ENCODE measurements at places on chromosomes 13 and 19.
A peak's percentile ranks its signal among the peaks of the same experiment; 100 is the strongest.

DNA sequence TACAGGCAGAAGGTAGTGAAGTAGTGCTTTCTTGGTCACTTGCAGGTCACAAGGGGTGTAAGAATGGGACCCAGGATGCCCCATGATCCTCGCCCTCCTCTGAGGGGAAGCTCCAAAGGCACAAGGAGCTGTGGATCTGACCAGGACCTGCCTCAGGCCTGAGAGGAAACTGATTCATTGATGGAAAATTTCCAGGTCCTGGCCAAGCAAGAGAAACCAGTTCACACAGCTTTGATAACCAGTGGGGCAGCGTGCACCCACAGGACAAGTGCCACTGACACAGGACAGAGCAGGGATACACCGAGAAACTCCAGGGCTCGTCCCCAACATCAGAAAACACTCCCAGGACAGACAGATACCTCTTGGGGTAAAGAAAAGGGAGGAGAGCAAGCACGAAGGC is 177.1 kb downstream of the RBM26 start:
- no peak for DNase-seq

GRCh38 chr13:44400736-44401135 is 27.1 kb downstream of the SERP2 start:
- DNase-seq: no peak

- no peak for DNase-seq
Measured at GRCh38 chr19:13899393-13899792, 6.5 kb downstream of the BRME1 start.

DNA sequence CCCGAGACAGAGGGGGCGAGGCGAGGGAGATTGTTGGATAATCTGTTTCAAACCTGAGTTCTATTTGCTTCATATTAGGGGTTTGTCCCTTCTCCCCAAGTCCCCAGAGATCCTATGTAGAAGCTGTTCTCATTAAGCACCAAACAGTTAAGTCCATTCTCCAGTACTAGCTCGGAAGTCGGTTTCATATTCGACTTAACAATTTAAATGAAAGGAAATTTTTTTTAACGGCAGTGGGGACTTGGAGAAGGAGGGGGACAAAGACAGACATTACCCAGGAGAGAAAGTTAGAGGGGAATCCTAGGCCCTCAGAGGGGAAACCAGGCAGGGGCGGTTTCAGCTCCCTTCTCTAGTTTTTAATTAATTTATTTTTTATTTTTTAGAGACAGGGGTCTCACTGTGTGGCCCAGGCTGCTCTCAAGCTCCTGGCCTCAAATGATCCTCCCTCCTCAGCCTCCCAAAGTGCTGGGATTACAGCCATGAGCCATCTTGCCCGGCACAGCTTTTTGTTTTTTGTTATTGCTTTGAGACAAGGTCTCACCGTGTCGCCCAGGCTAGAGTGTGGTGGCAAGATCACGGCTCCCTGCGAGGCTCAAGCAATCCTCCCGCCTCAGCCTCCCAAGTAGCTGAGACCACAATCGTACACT is 13.7 kb upstream of the TLE2 start:
- no peak for DNase-seq

DNA sequence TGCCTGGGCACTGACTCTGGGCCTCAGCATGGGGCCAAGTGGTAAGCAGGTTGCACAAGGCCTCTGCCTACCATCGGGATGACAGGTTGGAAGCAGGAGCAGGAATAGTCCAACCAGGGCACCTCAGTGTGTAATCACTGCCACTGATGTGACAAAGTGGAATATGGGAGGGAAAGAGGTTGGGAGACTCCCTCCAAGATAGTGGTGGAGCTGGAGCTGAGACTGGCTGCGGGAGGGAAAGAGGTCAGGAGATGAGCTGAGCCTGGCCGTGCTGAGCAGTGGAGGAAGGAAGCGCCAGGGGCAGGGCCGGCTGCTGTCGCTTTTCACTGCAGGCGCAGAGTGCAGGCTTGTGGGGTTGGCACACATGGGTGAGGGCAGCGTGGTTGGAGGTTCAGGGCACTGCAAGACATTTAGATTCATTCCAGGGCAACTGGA is 6.8 kb downstream of the UPF3A start:
- DNase-seq: peak; percentile 44

DNA sequence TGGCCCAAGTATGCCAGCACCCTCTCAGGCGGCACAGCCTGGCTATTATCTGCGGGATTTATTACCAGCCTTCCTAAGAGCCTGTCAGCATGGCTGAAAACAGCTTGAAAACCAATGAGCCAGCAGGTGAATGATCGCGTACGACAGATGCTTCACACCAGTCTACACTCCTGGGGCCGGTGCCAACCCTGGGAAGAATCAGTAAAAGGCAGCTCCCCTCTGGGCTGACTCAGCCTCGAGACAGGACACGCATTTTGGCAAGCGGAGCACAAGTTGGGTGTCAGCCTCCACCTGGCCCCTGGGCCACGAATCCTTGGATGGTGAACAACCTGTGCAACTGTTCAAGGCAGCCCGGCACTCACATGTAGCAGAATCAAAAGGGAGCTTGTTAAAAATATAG is 15.6 kb downstream of the EMP3 start:
- DNase-seq: no peak

Measured in cerebellar cortex (tissue), 1 donor.